ENCODE measurements at places on chromosomes 12 and 14.

DNA sequence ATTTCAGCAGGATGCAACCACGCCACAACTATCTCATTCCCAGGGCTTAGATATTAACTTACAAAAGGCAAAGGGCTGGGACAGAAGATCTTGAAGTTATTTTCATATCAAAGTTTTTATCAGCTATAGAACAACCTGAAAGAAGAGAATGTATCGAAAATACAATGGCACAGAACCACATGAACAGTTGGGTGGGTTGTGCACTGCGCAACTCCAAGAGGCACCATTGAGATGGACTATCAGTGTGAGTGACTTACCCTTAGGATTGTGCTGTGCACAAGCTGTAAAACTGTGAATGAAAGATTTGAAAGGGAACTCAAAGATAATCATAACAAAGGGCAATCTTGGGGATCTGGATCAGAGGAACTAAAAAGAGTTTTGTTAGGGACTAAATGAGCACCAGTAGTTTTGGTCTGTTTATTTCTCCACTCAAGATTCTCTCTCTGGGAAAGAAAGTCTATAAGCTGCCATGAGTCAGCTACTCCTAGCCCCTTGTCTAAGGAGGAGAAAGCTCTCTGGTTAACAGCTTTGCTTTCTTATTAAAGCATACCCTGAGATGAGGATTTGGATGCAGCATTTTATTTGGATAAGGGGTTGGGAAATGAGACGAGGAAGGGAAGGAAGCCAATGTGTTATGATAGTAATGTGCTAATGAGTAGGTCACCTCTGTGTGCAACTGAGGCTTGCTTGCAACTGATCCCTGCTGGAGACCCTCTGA, 62.2 kb downstream of the TBX5 start:
- DNase-seq = no peak

GRCh38 chr14:67857778-67858350, 38.3 kb downstream of the RAD51B start:
- no peak for DNase-seq

DNA sequence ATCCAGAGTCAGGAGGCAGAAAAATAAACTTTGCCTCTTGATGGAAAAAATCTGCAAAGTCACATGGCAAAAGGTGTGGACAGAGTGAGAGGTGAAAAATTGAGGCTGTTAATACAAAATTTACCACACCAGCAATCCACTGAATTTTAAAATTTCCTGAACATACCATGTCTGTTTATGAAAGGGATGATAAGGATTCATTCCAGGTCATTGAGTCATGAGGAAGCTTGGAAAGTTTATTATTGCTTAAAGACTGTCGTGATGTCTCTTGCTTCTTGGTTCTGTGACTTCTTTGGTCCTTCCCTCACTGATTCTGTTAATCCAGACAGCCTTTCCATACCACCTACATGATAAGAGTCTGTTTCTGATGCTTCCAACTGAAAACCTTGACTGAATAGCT, 73.2 kb downstream of the TTC6 start:
- no peak for DNase-seq

GRCh38 chr12:32049956-32050355, 56.7 kb upstream of the BICD1 start:
- DNase-seq = no peak

DNA sequence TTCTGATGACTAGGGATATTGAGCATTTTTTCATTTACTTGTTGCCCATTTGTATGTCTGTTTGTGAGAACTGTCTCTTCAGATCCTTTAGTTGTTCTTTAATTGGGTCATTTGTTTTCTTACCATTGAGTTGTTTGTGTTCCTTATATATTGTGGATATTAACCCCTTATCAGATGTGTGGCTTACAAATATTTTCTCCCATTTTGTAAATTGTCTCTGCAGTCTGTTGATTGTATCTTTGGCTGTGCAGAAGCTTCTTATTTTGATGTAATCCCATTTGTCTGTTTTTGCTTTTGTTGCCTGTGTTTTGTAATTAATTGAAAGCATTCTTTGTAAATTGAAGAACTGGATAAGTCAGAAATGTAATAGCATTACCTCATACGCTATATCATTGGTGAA, 459.1 kb upstream of the FOXG1 start:
- no peak for DNase-seq

GRCh38 chr12:67909091-67909531, 80.1 kb upstream of the IFNG-AS1 start:
- no peak for DNase-seq

- no peak for DNase-seq
Measured at GRCh38 chr12:93748672-93749383, 71.7 kb downstream of the CRADD start.

GRCh38 chr14:69852531-69853321, 26.5 kb upstream of the SMOC1 start:
- no peak for DNase-seq

DNA sequence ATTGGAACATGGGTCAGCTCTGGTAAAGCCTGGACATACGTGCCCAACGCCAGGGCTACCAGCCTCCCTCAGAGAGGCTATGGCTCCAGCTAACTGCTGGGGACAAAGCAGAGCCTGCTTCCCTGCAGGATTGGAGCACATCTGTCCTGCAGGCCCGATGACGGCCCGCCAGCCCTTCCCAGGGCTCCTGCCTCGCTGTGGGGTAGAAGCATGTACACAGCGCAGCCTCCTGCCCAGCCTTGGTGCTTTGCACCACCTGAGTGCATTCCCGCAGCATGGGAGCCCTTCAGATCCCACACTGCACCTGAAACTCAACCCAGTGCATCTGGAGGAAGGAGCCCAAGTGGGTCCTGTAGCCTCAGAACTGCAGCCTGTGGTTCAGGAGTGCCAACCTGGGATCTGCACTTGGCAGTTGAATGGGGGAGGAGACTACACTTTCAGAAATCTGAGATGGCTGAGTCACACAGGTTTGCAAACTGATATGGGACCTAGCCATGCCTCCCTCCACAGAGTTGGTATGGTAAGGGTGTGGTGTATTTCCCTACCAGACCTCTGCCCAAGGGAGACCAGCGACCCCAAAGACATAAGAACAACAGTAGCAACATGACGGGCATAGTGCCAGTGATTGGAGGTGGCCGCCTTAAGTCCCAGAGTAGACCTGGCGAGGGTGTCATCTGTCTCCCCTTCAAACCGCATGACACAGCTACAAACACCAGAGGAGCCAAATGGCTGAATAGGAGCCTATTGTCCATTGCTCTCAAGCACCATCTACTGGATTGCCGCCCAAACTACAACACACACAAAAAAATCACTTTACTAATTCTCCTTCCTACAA, 273.9 kb upstream of the MIS18BP1 start:
- DNase-seq = no peak

- no peak for DNase-seq
Measured at GRCh38 chr12:53789570-53789969, 37.8 kb upstream of the CISTR start.

DNA sequence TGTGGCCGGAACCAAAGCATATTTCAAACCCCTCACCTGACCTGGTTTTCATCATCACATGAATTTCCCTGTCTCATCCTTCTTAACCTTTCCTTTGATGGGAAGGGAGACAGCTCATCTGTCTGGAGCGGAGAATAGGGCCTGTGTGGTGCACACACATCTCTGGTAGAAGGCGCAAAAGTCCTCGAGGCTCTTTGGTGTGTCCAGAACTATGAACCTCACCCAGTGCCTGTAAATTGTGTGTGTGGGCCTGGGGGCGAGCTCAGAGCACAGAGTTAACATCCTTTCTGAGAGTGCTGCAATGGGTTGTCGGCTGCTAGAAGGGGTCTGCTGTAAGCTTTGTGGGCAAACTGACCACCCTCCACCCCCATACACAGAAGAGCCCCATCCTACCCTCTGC, 749 bp downstream of the GALNT6 start:
- no peak for DNase-seq

GRCh38 chr12:96335270-96335669, 65.0 kb downstream of the CDK17 start:
- DNase-seq = no peak

- no peak for DNase-seq
Measured at GRCh38 chr12:84804691-84805473, 107.7 kb downstream of the SLC6A15 start.

DNA sequence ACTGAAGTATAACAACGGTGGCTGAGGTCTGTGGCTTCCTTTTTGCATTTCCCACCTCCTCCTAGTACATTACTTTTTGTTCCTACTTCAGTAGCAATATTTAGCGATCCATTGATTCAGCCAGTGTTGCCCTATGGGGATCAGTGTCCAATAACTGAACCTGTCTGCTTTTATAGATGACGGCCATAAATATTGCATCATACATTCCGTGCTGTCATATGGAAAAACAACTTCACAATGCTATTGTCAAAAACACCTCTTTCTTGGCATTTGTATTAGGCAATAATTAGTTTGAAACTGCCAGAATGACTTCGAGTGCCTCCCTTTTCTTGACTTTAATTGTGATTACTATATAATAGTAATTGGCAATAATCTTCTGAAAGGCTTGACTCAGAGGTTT, 149.5 kb downstream of the PRIMA1 start:
- no peak for DNase-seq

DNA sequence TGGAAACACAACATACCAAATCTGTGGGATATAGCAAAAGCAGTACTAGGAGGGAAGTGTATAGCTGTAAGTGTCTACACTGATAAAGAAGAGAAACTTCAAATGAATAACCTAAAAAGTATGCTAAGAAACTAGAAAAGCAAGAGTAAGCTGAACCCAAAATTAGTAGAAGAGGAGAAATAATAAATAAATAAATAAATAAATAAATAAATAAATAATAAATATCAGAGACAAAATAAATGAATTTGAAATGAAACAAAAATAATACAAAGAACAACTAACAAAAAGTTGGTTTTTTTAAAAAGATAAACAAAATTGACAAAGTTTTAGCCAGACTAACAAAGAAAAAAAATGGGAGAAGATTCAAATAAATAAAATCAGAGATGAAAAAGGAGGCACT, 72.7 kb upstream of the TSPAN8 start:
- no peak for DNase-seq

GRCh38 chr12:12837025-12837812, 24.1 kb downstream of the DDX47 start:
- peak; percentile 63 for DNase-seq

- DNase-seq = no peak
Measured at GRCh38 chr12:26863515-26863914, 30.5 kb upstream of the ITPR2 start.

DNA sequence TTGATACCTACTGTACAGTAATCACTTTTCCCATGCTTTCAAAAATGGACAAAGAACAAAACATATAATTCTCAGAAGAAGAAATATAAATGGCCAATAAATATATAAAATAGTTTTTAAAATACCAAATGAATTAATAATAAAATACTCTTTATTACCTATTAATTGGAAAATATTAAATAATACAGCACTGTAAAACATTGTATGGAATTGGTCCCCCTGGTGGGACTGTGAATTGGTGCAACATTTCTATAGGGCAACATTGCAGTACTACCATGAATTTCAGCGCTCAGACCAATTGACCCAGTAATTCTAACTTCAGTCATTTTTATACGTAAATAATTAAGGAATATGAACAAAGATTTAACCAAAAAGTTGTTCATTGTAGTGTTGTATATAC, 162.6 kb downstream of the PELI2 start:
- no peak for DNase-seq

DNA sequence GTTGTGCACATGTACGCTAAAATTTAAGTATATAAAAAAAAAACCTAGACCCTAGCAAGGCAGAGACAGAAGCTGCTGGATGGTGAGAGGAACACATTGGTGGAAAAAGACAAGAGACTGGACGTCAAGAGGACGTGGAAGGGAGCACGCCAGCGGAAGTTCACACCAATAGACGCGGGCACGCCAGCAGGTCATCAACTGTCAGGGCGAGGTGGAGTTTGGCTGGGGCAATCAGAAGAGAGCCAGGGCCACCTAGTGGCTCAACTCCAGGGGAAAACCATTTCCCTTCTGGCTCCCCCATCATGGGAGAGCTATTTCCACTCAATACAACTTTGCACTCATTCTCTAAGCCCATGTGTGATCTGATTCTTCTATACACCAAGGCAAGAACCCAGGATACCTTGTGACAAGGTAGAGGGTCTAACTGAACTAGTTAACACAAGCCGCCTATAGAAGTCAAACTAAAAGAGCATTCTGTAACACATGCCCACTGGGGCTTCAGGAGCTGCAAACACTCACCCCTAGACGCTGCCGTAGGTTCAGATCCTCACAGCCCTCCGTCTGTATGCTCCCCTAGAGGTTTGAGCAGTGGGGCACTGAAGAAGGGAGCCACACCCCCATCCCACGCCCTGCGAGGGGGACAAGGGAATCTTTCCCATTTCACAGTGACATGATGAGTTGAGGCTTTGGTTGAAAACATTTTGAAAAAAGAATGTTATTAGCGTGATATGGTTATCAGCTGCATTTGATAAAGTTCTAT, 702.7 kb downstream of the TMTC2 start:
- DNase-seq = no peak

DNA sequence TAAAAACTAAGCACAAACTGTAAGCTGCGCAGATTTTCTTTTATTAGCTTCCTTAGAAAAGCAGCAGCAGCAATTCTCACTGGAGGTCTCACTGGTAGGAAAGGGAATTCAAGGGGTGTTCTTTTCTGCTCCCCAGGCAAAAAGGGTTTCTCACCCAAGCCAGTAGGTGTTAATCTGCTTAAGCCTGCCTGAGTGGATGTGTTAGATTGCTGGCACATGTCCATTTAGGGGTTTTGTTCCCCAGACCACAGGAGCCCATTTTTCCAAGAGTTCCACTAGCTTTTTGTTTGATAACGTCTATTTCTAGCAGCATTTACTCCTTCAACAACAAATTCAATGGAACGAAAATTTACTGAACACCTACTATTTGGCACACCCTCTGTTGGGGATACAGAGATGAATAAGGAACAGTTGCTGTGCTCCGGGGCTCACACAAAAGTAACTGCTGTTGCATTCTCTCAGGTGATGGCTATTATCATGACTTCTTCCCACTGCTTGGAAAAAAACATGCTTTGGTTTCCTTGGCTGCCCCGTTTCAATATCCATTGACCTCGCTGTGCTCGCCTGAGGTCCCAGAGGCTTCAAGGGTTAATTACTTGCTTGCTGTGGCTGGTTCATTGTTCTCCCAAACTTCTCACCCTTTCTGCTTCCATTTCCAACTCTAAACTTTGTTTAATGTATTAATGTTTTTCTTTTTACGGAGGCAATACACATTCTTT, 31.1 kb upstream of the RIC8B start:
- no peak for DNase-seq

- DNase-seq = peak; percentile 35
Measured at GRCh38 chr12:22415342-22416309, 81.1 kb upstream of the ST8SIA1 start.

DNA sequence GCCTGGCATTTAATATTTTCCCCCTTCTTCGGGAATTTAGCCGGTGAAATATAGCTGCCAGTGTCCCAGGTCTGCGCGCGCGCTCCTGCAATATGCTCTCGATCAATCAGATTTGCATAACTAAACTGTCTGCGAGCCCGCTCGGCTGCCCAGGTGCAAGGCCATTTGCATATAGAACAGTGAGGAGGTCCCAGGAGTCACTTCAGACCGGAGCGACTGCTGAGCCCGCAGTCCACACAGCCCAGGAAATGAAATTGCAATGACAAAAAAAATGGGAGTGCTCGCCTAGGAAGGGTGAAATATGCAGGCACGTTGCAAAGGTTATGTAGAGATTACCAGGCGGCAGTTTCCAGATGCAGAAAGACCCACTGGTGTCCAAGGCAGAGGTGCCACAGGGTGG, 228.5 kb downstream of the VRK1 start:
- no peak for DNase-seq

Data from CD4-positive, alpha-beta T cell treated with Interleukin-2 at 100 ng/mL for 4 hours (primary cell).